ENCODE measurements at places on chromosomes 13 and 19.

DNA sequence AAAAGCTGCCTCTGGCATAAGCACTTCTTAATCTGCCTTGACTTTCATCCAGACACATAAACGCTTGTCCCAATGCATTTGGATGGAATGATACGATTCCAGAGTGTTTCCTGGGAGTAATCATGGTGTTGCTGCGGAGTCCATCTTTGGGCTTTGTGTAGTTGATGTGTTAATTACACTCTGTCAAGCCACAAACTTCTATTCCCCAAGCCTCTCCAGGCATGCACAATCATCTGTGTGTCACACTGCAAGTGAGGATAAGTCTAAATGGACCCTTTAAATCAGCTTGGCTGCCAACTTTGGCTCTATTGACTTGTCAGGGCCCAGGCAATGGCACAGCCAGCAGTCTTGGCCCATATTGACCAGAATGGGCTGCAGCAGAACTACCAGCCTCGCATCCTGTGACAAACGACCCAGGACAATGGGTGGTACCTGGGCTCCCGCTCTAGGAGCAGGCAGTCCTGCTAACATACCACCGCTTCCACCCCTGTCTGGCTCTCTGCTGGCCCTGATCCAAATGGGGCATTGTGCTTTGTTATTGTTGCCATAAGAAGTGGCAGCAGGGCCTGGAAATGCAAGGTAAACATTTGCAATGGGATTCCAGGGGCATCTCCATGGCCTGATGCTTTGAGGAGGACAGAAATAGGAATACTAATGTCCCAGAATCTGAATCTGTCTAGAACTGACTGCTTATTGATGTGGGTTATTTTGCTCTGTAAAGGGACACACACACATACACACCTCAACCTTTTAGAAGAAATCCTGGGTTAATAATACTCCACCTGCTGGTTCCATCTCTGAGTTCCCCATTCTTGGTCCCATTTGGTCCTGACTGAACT, 127.2 kb downstream of the DNAJC15 start:
- DNase-seq: no peak

- no peak for DNase-seq
Measured at GRCh38 chr13:95222733-95223018, 78.6 kb downstream of the ABCC4 start.

DNA sequence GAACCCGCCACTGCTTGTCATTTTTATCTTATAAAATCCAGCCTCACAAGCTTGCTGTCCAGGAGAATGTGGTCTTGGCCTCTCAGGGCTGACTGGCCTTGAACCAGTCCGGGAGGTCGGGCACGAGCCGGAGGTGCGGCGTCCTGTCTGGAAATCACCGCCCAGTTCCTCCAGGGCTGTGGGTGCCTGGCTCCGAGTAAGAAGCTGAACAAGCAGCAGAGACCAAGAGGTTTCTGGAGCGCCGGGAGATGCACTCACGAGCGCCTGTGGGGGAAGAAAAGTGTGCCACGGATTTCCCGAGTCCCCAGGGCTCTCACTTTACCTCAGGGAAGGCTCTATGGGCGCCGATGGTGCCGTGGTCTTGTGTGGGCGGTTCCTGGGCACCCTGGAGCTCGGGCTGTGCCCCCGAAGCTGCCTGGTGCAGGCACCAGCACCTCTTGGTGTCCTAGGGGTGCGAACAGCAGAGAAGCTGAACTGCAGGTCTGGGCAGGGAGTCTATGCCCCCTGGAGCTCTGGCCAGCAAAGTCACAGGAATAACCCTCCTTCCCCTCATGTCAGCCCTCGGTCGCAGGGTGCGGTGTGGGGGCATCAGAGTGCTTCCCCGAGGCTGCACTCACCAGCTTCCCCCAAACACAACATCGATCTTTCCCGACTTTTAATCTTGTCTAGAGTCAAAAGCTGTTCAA, 50.0 kb downstream of the GAS6 start:
- no peak for DNase-seq

- no peak for DNase-seq
Measured at GRCh38 chr13:72523049-72523448, 204.4 kb downstream of the MZT1 start.

- no peak for DNase-seq
Measured at GRCh38 chr13:27026396-27026795, 145.2 kb downstream of the USP12 start.

DNA sequence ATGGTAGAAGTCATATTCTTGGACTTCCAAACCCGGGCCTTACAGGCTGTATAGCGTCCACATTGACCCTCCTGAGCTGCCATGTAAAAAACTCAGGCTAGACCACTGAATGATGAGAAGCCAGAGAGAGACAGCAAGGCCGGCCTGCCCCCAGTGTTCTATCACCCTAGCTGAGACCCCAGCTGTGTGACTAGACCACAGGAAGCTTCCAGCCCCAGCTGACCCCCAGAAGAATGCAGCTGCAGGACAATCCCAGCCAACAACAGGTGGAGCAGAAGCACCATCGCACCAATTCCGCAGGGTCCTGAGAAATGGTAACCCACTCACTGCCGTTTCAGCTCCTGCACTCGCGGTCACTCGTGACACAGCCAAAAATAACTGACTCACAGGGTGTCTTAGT, 2.9 kb upstream of the ATP11A start:
- DNase-seq: peak; percentile 36

- DNase-seq: no peak
Measured at GRCh38 chr19:12751635-12752034, at the start of gene BEST2. TSS of gene BEST2 (plus strand) at chr19:12751791. CDS start at chr19:12752593, 802 bp downstream.

DNA sequence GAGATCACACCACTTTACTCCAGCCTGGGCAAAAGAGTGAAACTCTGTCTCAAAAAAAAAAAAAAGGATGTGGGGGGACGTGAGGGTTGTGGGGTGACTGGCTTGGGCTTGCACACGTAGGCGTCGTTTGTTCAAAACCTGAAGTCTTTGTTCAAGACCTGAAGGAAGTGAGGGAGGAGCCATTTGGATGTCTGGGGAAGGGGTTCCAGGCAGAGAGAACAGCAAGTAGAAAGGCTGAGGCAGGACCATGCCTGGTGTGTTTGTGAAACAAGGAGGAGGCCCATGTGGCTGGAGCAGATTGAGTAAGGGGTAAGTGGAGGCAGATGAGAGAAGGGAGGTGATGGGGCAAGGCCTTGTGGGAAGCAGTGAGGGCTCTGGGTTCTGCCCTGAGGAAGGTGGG, 27.8 kb downstream of the PIN1 start:
- DNase-seq: no peak

- DNase-seq: no peak
Measured at GRCh38 chr13:69291292-69291906, 816.2 kb upstream of the ATXN8OS start.

GRCh38 chr13:28753946-28754345, 35.2 kb upstream of the SLC46A3 start:
- no peak for DNase-seq

- DNase-seq: no peak
Measured at GRCh38 chr19:47003611-47004465, 15.8 kb upstream of the NPAS1 start.

DNA sequence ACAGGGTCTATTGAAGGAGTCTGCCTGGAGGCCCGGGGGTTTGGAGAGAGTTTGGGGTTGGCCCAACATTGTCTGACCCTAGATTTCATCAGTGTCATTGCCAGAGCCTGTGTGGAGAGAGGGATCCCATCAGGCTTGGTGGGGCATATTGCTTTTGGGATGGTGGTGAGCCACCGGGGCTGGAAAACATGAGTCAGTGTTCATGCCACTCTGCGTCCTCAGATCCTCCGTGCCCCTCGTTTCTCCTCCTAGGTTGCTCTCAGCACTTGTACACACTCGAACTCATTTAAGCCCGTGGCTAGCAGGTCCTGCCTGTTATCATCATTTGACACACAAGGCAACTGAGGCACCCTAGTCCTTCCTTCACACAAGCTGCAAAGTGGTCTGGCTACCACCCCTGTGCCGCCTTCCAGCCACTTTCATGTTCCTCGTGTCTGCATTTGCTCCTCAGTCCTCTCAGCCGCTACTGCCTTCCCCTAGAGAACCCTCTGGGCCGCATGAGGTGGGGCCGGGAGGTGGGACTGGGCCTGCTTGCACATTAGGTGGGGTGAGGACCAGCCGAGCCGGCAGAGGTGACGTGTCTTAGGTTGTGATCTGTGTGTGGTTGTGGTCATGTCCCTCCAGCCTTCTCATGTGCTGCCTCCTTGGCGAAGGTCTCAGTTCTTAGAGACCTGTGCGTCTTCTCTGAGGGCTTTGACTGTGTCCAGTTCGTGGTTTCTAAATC, 3.6 kb downstream of the NACC1 start:
- DNase-seq: no peak

DNA sequence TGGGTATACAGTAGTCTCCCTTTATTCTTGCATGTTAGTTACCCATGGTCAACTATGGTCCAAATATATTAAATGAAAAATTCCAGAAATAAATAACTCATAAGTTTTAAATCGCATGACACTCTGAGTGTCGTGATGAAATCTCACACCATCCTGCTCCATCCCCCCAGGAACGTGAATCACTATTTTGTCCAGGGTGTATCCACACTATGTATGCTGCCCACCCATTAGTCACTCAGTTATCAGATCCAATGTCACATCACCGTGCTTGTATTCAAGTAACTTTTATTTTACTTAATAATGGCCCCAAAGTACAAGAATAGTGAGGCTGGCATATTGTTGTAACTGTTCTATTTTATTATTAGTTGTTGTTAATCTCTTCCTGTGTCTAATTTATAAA, 115.8 kb upstream of the SERP2 start:
- DNase-seq: no peak

DNA sequence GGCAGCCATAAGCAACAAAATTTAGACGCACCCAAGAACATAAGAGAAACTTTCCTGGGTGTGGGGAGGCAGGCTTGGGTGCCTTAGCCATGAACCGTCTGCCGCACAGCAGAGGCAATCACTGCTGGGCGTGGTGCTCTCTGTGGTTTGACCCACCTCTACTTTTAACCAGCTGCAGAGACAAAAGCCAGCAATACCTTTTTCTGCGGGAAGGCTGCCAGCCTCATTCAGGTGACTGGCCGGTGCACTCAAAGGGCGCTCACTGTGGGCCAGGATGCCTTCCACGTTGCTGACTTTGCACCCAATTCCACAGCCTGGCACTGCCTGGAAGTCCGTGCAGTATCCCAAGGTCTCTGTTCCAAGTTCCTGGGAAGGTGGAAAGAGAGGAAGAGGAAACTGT, 69.1 kb downstream of the ATP7B start:
- DNase-seq: peak; percentile 67

- no peak for DNase-seq
Measured at GRCh38 chr13:96781141-96781540, 213.1 kb downstream of the OXGR1 start.

- no peak for DNase-seq
Measured at GRCh38 chr13:25688536-25688935, 316.8 kb downstream of the ATP8A2 start.

- DNase-seq: no peak
Measured at GRCh38 chr19:2978166-2978767, 903 bp downstream of the TLE6 start.

- no peak for DNase-seq
Measured at GRCh38 chr19:583198-583967, 6.3 kb upstream of the HCN2 start.

GRCh38 chr19:55146705-55147273, 2.2 kb downstream of the TNNT1 start:
- no peak for DNase-seq

DNA sequence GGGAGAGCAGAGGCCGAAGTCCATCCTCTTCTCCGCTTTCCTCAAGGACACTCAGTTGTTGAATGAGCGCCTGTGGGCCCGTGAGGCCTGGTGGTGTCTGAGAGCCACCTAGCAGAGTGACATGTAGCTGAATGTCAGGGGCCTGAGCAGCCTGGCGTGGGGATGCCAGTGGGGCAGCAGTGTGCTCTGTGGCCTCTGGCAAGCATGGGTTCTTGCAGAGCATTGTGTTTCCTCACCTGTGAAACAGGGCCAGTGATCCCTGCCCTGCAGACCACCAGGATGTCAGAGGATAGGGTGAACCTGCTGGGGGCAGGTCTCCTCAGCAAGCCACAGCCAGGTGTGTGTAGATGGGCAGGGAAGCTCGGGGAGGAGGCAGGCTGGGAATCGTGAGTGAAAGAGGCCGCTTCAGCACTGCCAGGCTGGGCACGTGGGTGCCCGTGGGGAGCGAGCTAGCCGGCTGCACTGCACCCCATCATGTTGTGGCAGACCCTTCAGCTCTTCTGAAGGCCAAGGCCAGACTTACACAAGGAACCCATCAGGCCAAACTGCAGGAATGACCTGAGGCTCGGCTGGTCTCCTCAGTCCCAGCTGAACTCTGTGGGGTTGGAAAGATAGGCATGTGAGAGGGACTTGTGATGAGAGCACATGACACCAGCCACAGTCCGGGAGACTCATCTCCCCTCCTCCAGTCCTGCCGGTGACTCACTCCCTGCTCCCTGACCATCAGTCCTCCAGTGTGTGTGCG, 5.0 kb downstream of the PPP1R37 start:
- no peak for DNase-seq

DNA sequence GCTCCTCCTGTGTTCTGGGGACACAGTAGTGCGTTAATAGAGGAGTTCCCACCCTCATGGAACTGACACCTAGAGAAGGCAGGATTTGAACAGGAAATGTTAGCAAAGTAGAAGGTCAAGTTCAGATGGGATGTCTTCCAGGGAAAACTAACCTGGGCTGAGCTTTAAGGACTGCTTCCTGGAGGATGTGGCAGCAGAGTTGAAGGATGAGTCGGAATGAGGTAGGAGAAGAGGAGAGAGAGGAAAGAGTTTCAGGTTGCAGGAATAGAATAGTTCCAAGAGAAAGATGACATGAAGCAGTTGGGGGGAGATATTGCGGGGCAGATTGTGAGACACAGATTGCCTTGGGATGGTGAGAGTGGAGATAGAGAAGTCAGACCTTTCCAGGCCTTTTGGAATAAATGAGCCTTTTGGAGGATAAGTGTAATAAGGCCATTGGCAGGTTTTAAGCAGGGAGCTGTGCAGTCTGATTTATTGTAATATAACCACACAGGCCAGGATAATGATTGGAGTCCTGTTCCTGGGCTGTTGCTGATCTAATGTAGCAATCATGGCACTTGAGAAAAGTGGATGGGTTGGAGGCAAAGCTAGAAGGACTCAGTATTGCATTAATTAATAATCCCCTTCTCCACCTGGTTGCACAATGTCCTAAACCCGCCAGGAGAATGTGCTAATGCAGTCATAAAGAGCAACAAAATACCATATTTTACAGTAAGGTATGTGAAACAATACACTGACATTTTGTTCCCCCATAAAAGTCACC, 205.4 kb downstream of the SHISA2 start:
- no peak for DNase-seq

All from left lobe of liver (tissue), 2 donors.